ENCODE measurements at places on chromosomes 1 and 21. TPM values are rescaled to one million over a fixed set of nuclear protein-coding genes. Genes with fewer than 3 reads are reported as not detected.

The TDRD10 gene
- 1.6 TPM for total RNA-seq

The MYOG gene
- total RNA-seq, result not detected

The ARMH1 gene
- total RNA-seq, result 4.1 TPM

The ZNF648 gene
- not detected for total RNA-seq

The AGPAT3 gene
- 145 TPM for total RNA-seq

The SPRR3 gene
- not detected for total RNA-seq

The CCDC181 gene
- 2.5 TPM for total RNA-seq

The RHBG gene
- not detected for total RNA-seq

The KCNH1 gene
- total RNA-seq, result 2.9 TPM

The TTC39A gene
- total RNA-seq, result 39.8 TPM

The CD244 gene
- 0.80 TPM for total RNA-seq

The CTXND2 gene
- not detected for total RNA-seq

Measured in Peyer's patch (tissue), 4 donors.